ENCODE measurements at places on chromosomes 6 and 20.

GRCh38 chr6:70651326-70651905 is 16.3 kb upstream of the SMAP1 start:
- peak; percentile 65 for DNase-seq

DNA sequence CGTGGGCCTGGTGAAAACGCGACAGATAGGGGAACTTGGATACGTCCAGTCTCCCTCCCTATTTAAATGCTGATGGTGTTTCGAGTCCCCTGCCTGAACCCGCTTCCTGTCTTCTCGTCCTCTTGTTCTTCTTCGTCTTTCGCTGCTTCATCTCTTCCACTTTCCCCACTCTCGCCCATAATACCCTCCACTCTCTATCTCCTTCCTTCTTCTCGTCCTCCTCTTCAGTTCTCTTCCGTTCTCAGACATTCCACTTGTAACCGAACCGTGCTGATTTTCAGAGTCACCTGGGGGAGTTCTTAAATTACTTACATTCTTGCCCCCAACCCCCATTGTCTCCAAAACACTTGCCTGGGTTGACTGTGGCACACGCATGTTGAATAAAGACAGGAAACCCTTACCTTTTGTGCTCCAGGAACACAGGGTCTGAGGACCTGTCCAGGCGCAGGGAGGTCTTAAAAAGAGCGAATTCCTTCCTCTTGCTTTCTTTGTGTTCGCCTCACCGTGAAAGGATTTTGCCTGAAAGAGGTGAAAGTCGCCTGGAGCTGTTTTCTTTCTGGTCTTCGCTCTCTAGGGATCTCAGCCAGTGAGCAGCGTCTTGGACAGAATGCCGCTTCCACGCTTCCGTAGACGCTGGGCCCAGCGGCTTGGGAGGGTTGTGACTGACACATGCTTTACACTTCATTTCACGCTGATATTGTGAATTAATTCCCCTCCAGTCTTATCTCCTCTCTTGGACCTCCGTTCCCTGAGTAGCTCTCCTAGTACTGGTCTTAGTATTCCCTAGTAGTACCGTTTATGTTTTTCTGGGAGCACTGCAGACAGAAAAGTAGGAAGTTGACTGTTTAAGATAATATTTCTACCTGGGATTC is 184.0 kb downstream of the GPX5 start:
- no peak for DNase-seq

- DNase-seq = no peak
Measured at GRCh38 chr6:30890646-30891449, 6.5 kb downstream of the DDR1 start.

- no peak for DNase-seq
Measured at GRCh38 chr6:11793277-11793676, 14.7 kb upstream of the ADTRP start.

GRCh38 chr6:37244430-37245310 is 12.9 kb upstream of the TBC1D22B start:
- no peak for DNase-seq

DNA sequence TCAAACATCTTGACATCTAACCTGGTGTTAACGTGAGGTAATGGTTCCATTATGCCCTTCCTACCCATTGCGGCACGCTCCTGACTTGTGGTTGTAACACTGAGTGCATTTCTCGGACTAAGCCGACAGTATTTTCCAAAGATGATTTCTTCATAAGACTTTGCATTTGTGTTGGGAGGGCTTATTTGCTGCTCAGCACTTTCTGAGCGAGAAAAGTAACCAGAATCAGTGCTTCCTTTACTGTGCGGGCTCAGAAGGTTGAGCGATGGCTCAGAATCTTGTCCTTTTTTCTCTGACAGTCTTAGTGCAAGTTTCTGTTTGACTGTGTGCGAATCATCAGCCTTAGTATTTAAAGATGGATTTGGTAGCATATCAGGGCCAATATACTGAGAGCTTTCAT is 171.7 kb downstream of the HIVEP2 start:
- no peak for DNase-seq

DNA sequence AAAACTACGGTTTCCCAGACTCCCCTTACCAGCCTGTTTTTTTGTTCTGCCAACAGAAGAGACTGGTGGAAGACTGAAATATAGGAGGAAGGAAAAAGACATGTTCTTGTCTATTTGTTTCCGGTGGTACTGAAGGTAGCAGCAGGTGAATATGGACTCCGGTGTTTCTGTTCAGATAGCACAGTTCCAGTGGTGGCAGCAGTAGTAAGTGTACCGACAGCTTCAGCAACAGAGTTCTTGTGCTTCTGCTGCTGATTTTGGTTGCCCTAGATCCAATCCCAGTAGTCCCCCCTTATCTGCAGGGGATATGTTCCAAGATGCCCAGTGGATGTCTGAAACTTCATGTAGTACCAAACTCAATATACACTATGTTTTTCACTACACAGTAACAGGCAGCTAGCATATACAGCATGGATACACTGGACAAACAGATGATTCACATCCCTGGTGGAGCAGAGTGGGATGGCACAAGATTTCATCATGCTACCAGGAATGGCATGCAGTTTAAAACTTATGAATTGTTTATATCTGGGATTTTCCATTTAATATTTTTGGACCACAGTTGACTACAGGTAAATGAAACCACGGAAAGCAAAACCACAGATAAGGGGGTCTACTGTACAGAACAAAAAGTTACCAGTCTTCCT is 301.8 kb downstream of the BTBD9 start:
- DNase-seq = no peak

- DNase-seq = no peak
Measured at GRCh38 chr6:85353012-85353411, 96.9 kb upstream of the NT5E start.

- DNase-seq = no peak
Measured at GRCh38 chr20:50725724-50726005, 5.7 kb upstream of the PARD6B start.

DNA sequence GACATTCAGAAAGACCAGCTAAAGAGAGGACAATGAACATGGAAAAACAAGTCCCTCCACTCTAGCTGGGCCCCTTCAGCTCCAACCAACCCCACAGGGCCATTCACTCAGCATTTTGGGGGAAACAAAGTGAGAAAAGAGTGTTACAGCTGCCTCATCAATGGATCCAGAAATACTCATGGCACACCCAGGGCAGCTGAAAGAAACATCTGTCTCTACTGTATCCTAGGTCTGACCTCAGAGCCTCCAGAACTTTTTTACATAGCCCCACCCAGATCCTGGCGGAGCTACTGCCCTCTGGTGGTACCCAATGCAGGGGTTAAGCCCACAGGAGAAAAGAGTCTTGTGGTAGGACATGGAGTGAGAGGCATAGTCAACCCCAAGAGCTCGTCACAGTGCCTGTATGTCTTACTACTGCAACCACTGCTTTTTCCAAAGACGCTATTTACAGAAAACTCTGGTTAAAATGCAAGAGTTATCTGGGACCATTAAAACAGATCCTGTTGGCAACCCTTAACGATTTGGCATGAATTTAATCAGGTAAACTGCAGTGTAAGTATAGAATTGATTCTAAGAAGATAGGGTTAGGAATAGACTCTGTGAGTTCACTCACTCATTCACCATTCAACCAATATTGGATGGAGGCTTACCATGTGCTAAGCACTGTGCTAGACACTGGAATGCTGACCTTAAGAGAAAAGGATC is 37.4 kb upstream of the FAM83C start:
- peak; percentile 14 for DNase-seq

DNA sequence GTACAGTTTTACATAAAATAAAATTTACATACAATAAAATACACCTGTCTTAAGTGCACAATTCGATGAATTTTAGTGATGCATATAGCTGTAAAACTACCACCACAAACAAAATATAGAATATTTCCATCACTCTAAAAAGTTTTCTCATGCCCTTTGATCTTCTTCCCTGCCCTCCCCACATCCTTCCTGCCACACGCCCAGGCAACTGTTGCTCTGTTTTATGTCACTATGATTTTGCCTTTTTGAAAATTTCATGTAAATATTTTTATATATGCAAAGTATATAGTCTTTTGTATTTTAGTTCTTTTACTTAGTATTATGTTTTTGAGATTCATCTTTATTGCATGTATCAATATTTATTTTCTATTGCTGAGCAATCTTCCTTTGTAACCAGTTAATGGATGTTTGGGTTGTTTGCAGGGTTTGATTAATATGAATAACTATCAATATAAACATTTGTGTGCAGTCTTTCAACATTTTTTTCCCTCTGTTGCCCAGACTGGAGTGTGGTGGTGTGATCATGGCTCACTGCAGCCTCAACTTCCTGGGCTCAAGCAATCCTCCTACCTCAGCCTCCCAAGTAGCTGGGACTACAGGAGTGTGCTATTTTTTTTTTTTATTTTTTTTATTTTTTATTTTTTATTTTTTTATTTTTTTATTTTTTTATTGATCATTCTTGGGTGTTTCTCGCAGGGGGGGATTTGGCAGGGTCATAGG is 23.8 kb upstream of the SAMHD1 start:
- DNase-seq = peak; percentile 77

DNA sequence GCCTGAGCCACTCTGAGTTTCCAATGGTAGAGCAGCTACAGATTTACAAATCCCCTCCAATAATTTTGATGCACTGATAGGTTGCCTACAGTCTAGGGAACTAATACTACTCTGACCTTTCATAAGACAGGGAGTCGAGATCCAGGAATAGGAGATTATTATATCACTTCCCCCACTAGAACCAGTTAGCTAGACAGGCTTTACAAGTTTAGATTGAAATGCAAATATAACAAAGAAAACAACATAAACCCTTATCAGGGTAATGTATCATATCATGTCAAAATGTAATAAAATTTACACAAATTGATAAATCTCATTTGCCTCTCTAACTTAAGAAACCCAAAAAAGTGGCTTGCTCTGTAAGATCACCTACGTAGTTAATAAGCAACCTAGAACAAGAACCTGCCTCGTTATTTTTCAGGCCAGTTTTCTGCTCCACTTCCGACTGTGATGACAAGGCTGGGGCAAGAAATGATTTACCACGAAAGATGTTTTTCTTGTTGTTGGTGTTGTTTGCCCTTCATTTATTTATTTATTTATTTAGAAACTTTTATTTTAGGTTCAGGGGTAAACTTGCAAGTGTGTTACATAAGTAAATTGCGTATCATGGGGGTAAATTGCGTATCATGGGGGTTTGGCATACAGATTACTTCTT is 504.2 kb upstream of the ID4 start:
- DNase-seq = no peak

DNA sequence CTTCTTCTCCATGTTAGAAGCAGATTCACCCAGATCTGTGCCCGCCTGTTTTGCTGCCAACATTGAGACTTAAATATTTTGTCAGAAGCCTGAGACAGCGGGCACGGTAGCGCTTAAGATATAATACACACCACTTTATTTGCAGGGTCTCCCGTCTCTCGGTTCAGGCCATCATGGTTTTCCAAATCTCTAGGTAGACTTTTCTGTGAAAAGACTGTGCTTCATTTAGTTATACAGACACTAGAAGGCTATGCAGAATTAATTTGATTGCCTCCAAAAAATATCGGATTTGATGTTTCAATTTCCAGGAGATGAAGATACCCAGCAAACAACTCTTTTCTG is 598 bp downstream of the TBP start:
- DNase-seq = no peak

- DNase-seq = peak; percentile 4
Measured at GRCh38 chr6:101226677-101227135, 166.8 kb upstream of the GRIK2 start.

GRCh38 chr6:126955621-126956020 is 162.8 kb upstream of the RSPO3 start:
- DNase-seq = no peak
